CD4-positive, alpha-beta T cell (primary cell): ENCODE measurements at places on chromosomes 3 and 15.

- DNase-seq, result no peak
These were observed 4.9 kb downstream of the MUC4 start for GRCh38 chr3:195806916-195807231.

DNA sequence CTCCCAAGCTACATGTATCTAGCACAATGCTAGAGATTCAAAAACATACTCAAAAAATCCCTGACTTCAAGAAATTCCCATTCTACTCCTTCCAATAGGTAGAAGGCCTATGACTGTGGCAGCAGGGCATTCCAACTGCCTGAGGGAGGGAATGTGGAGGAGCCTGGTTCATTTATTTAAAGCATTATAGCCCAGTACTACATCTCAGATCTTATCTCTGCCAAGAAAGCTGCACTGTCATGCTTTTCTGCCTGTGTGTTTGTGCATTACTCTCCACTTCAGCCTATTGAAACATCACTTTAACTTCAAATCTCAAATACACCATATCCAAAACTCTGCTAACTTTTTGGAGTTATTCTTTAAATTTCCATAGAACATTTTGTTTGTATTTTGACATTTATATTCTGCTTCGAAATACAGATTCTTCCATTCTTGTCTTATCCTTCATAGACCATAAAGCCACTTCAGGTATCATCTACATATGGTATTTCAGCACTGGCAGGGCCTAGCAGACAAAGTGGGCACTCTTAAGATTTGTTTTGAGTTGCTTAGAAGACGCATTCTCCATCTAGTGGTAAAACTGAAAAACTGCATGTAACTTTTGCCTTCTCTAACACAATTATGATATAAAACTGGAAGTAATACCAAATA is 59.1 kb upstream of the NEDD4 start:
- DNase-seq, result peak; percentile 64

DNA sequence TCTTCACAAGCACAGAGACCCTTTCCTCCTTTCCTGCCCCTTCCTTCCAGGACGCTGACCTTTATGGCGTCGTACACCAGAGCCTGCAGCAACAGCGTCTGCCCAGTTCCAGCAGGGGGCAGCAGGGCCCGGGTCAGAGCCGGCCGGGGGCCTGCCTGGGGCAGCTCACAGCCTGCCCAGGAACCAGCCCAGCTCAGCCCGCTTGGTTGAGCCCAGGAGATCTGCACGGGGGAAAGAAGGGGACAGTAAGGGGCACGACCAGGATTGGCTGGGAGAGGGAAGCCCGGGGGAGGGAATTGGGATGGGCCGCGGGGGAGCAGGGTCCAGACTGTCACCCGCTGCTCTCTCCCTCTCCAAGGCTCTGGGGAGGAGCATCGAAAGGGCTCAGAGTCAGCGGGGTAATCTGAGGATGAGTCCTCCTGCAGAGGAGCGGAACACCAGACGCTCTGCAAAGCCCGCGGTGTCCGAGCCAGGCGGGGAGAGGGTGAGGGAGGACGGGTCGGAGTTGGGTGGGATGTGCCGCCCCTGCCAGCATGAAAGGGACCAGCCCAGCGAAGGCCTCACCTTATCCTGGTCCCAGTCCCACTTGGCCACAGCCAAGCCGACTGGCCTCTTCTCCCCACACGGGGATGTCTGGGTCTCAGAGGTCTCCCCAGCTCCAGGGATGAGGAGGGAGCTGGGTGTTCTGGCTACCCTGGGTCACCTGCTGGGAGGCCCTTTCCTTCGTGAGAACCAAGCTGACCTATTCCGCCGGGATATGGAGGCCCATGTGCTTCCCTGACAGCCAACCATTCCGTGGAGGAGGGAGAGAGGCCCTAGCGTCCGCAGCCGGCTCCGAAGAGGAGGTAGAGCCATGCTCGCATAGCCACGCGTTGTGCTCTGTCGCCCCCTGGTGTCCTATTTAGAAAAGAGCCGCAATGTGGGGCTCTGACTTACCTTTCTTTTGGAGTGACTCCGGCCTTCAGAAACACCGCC is 7.4 kb upstream of the IGDCC3 start:
- DNase-seq, result peak; percentile 81

GRCh38 chr15:99956820-99957641 is 223.8 kb upstream of the LYSMD4 start:
- DNase-seq, result no peak

DNA sequence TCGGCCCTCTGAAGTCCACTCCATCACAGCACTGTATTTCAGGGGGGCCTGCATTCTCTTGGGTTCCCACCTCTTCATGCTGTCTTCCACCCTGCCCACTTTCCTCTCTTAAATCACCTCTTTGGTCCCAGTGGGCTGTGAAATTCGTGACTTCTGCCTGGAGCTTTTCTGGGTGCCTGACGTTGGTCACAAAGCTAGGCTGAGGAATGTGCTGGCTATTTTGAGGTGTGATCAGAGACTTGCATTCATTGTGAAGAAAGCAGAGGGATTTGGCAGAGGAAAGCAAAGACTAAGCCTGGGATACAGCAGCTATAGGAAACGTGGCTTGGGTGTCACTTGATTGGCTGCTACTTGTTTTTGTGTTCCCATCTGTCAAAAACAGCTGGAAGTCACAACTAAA is 202.5 kb downstream of the SATB1 start:
- no peak for DNase-seq

GRCh38 chr3:25940935-25941334 is 151.0 kb downstream of the OXSM start:
- no peak for DNase-seq

GRCh38 chr3:30156586-30157498 is 449.6 kb upstream of the TGFBR2 start:
- no peak for DNase-seq

GRCh38 chr3:27657871-27658270 is 64.3 kb downstream of the EOMES start:
- no peak for DNase-seq

GRCh38 chr15:70156671-70157271 is 59.1 kb upstream of the TLE3 start:
- no peak for DNase-seq

DNA sequence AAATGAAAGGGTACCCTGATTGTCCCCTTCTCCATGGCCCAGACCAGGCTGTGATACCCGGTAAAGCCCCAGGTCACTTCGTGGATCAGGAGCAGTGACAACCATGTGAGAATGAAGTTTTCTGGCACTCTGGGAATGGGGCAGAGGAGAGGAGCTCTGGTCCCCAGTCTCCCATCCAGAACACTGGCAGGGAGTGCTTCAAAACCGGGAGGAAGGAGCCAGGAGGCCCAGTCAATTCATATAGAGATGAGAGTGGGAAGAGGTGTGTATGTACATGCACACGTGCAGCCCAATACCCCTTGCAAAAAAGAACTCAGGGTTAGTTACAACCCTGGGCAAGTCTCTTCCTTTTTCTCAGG is 101.4 kb upstream of the TLE3 start:
- no peak for DNase-seq

DNA sequence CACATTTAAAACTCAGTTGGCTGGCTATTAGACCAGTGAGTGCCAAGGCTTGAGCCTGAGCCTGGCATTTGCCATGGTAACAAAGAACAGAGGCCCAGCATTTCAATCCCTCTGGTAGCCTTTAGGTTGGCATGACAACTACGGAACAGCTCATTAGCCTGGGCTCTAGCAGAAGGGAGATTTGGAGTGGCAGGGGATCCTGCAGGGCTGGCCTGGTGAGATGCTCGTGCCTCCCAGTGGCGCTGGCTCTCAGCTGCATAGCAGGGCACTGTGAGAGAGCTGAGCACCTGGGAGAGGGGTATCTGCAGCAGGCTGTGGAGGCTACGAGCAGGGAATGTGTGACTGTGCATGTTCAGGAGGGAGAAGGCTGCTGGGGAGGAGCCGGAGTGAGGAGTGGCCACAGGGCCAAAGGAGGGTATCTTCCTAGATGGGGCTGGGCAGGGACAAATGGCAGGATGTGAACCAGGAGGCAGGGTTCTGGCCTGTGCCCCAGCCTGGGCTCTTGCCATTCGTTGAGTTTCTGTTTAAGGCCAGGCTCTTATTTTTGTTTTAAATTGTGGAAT is 5.6 kb upstream of the ABTB1 start:
- no peak for DNase-seq

DNA sequence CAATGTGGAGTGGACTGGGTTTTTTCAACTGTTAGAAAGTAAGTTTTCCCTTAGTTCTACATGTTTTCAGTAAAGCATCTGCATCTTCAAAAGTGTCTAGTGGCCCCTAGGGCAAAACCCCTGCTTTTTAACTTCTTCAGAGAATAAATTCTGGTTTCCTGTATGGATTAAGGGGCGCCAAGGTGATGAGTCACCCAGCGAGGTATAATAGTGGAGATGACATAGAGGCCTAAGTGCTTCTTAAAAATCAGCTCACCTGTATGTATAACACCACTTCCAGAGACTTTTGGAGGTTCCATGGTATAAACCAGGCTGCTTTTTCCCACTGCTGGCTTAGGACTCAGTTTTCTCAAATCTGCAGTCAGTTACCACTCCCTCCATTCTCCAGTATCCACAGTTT is 68.9 kb downstream of the SYN2 start:
- DNase-seq, result no peak

GRCh38 chr15:48307586-48307985 is 23.6 kb upstream of the DUT start:
- no peak for DNase-seq

DNA sequence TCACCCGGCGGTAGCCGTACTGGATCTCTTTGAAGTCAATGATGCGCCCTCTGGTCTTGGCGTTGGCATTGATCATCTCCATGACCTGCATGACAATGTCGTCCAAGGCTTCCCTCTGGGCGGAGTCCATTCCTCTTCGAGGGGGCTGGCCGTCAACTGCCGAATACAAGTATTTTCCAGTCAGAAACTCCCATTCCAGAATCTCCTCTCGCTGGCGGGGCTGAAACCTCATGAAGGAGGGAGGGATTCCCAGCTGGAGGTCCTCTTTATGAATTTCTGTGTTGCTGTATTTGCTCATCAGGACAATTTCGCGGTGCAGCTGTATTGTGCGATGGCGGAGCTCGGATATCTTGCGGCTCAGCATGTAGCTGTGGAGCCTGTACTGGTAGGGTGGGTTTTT is 73.4 kb downstream of the CHSY1 start:
- DNase-seq, result no peak

- DNase-seq, result no peak
These were observed 345.6 kb downstream of the NLGN1 start for GRCh38 chr3:173743111-173743510.

- DNase-seq, result no peak
These were observed 172.0 kb upstream of the CD96 start for GRCh38 chr3:111369958-111370357.
